GM12891 (cell line): ENCODE measurements at places on chromosomes 13 and 19.
A peak's percentile ranks its signal among the peaks of the same experiment; 100 is the strongest.

DNA sequence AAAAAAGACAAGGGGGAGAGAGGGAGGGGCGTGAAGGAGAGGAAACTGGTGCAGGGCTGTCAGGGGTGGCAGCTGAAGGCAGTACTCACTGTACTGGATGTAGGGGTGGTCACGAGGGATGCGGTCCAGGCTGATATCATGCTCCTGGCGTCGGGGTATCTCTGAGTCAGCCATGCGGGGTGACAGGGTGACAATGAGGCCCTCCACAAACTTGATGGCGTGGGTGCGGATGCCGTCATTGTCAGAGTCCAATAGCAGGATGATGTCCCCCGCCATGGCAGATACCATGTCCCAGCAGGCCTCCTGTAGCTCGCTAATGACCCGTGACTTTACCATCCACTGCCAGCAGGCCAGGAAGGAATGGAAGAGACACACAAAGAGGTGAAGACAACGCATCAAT lies 15.3 kb downstream of the SYMPK start:
- no peak for DNase-seq

DNA sequence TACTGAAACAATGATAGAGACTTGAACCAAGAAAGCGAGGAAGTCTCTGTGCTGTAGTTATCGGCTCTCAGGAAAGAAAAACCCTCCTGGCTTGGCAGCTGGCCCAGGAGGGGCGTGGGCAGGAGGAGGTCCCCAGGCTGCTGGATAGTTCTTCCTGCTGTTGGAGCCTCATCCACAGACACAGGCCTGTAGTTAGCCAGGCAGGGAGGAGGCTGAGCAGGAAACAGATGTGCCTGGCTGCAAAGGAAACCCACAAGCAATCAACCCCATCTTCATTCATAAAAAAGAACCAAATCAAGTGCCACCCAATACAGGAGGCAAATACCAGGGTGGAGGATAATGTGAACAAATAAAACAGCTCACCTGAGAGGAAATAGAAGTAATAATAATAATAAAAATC lies 86.2 kb downstream of the IRS2 start:
- no peak for DNase-seq

DNA sequence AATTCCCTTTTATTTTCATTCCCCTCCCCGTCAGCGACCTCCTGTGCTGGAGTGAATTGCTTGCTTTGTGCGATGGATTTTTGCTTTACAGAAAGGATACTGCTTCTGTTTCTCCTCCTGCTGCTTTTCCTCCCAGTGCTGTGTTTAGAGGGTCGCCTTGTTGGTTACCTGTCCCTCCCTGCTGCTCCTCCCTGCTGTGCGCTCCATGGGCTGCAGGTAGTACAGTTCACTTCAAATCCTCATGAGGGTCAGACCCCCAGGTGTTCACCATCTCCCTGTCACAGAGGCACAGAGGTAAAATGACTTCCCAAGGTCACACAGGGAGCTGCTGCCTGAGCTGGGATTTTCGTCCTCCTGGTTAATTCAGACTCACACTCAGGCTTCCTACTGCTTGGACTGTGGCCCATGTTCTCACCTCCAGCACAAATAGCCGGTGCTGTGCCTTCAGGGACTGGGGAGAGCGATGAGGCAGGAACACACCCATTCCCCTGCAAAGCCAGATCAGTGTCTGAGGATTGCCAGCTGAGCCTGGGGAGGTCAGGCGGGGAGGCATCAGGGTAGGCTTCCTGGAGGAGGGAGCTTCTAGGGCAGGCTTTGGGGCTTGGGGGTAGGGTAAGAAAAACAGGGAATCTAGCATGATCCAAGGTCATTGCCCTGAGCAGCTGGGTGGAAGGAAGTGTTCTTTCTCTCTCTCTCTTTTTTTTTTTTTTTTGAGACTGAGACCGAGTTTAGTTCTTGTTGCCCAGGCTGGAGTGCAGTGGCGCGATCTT lies 14.4 kb downstream of the BICRA start:
- DNase-seq = no peak

GRCh38 chr13:23859904-23860303 lies 29.3 kb downstream of the MIPEP start:
- DNase-seq = no peak

DNA sequence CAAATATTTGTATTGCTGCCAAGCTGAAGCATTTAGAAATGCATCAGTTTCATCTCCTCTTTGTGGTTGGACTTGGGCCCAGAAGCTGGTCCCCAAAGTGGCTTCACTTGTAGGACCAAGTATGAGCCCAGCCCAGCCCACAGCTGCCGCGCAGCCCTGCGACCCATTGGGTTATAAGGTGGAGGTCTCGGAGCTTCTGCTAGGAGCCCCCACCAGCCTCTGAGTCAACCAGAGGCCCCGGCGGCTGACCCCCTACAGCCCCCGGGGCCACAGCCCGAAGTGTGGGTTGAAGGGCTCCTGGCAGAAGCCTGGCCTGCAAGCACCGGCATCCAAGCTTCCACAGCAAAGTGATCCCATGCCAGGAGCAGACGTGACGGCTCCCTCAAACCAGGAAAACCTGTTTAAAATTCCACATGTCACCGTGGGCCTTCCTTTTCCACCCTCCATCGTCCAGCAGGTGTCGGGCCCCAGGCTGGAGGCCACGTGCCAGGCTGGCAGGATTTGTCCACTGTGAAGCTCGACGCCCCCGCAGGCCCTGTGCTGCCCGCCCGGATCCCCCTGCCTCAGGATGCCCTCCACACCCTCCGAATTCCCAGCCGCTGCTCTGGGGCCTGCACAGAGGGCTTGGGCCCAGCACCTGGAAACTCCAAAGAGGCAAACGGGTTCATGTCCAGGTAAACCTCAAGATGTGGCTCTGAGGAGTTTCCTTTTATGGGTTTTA lies 54.7 kb downstream of the C13orf46 start:
- no peak for DNase-seq

DNA sequence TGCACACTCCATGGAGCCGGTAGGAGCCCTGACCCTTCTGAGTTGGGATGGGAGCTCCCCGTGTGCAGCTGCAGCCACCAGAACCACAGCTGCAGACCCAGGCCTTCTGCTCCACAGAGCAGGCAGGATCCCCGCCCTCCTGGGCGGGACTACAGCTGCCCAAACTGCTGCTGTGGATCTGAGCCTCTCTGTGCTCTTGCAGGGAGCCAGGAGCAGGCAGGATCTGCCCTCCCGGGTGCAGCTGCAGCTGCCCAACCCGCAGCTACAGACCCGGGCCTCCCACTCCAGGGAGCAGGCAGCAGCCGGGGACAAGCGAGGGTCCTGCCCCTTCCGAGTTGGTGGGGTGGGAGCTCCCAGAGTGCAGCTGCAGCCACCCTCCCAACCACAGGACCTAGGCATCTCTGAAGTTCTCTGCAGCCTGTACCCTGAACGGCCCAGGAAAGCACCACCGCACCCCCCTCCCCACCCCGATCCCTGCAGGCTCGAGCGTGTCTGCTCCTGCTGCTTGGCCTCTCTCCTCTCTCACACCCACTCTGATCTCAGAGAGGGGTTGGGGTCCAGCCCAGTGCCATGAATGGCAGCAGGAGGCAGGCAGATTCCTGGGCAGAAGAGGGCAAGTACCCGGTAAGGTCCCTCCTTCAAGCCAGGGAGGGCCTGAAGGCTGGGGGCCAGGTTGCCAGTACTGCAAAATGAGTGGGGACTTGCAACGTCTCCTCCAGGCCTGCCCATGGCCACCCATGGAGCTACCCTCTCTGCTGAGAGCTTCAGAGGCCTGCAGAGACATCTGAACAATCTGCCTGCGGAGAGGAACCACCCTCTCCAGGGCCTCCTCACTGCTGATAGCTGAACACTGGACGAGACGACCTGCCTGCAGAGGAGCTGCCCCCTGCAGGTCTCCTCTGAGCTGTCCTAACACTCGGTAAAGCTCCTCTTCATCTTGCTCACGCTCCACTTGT lies 16.4 kb upstream of the EMP3 start:
- no peak for DNase-seq

GRCh38 chr19:18543814-18544475 lies 572 bp upstream of the FKBP8 start:
- DNase-seq = peak; percentile 80

DNA sequence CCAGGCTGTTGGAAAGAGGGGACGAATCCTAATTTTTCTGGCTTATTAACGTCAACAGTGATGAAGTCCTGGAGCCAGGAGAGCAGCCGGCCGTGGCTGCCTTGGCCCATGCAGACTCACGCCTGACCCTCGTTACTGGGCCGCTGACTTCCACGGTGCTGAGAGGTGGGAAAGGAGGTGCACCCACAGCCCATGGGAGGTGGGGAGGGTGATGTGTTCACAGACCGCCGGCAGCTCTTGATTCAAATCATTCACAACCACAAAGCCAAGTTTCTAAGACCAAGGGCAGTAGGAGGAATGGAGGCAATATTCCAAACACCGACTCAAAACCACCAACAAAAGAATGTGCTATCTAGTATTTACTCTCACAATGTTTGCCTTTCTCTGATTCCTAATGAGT lies 24.3 kb downstream of the COL4A2 start:
- no peak for DNase-seq

DNA sequence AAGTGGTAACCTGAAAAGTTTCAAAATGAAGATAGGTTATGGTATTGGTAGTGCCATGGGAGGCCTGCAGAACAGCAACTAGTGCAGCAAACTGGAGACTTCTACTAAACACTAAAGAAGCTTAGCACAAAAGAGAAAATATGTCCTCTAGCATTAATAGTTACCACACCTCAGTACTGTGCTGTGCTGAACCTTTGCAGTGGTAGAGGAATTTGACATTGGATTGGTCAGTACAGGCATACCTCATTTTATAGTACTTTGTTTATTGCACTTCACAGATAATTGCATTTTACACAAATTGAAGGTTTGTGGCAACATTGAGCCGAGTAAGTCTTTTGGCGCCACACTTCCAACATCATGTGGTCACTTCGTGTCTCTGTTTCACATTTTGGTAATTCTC lies 40.4 kb downstream of the ZMYM2 start:
- no peak for DNase-seq

DNA sequence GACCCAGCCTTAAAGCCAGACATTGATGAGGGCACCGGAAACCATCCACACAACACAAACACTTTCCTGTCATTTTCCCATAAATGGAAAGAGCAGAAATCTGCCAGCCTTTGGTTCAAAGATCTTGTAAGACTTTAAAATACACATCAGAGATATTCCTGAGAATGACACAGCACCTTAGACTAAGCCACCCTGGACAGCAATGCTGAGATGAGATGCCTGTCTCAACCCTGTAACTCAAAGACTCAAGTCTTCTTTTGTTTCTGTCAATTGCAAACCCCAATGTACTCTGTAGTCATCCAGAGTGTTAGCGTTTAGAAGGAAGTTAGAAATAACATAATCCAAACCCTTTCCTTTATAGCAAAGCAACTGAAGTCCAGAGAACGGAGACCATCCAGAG lies 119.2 kb downstream of the CCNA1 start:
- DNase-seq = no peak

GRCh38 chr19:44845612-44846454 lies at the start of gene NECTIN2:
TSS of gene NECTIN2 (plus strand) at chr19:44846297. CDS start at chr19:44846526, 229 bp downstream.
- DNase-seq = peak; percentile 97

DNA sequence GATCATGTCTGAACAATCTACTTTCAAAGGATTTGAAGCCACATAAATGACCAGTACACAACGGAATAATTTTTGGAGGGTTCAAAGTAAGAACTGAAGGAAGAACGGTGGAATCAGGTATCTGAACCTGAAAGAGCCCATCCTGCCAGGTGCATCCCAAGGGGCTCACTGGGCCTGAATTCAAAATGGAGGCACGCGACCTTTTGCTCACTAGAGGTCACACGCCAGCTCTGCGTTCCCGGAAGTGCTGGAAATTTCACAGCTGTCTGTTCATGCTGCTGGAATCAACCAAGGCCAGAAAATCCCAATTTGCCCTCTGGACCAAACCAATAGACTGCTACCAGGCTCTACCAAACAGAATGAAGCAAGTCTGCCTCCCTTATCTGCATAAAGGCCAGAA lies 4.2 kb upstream of the RASA3 start:
- no peak for DNase-seq

GRCh38 chr19:28046932-28047331 lies 1166.0 kb downstream of the UQCRFS1 start:
- no peak for DNase-seq

DNA sequence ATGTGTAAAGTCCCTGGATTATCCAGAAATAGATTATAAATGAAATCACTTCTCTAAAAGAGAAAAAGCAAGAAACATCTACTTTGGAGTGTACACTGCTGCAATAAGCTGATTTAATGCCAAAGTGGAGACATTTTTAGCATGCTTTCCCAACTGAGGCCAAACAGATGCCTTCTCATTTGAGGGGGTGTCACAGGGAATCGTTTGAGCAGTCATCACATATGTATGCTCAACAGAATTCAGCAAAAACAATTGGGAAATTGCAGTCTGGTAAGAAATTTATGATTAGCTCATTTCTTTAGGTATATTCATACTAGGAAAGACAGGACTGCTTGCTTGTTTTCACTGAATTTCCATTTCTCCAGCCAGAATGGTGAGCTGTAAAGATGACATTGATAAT lies 27.3 kb upstream of the TPP2 start:
- DNase-seq = no peak
